ENCODE measurements at places on chromosomes 11 and 22. TPM values are rescaled to one million over a fixed set of nuclear protein-coding genes. Genes with fewer than 3 reads are reported as not detected.
A peak's percentile ranks its signal among the peaks of the same experiment; 100 is the strongest.

DNA sequence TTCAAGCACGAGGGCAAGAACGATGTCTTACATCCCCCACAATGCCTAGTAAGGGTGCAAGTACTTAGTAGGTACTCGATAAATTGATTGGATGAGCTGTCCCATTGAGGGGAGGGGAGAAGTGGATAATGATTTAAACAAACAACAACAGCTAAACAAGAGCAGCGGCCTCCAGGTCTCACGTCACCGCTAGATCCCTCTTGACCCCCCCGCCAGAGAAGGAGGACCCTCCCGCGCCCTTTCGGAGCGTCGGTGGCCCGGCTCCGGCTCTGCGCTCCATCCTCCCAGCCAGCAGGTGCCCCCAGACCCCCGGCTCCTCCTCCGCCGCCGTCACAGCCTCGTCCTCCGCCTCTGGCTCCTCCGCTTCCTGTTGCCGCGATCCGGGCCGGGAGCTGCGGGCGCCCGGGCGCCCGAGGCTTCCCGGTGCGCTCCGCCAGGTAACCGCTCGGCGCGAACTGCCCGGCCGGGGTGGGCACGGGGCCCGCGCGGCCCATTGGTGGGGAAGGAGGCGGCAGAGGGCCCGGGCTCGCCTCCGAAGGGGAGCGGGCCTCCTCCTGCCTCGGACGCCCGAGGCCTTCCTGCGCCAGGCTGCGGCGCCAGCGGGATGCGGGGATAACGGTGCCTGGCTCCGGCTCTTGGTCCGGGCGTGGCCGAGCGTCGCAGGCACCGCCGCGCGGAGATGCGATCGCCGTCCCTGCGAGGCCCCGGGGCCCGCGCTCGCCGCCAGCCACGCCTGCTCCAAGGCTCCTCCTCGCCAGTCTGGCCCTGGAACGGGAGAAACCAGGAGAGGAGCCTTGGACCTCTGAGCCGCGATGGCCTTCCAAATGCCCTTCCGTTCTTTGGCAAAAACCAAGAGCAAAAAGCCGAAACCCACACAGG, at the start of gene TLCD5:
Gene TLCD5, plus strand, starts transcription at position 368 of the 879 bp plus-strand sequence. CDS start 2,143 bp downstream, outside the sequence.
- peak; percentile 81 for DNase-seq

DNA sequence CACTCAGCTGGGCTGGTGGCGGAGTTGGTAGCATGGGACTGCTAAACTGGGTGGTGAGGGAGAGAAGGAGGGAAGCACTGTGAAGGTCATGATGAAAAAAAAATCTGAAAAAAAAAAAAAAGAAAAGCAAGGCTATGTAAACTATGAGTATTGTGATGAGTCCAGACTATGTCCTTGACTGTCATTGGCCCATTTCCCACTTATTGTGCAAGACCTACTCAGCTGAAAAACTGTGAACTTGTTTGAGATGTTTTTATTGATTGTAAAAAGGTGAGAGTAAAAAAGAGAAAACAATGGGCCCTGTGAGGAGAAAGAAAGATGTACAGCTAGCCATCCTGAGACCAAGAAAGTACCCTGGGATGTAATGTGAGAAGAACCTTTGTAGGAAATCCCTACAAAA, 798.4 kb upstream of the TENM4 start:
- no peak for DNase-seq

DNA sequence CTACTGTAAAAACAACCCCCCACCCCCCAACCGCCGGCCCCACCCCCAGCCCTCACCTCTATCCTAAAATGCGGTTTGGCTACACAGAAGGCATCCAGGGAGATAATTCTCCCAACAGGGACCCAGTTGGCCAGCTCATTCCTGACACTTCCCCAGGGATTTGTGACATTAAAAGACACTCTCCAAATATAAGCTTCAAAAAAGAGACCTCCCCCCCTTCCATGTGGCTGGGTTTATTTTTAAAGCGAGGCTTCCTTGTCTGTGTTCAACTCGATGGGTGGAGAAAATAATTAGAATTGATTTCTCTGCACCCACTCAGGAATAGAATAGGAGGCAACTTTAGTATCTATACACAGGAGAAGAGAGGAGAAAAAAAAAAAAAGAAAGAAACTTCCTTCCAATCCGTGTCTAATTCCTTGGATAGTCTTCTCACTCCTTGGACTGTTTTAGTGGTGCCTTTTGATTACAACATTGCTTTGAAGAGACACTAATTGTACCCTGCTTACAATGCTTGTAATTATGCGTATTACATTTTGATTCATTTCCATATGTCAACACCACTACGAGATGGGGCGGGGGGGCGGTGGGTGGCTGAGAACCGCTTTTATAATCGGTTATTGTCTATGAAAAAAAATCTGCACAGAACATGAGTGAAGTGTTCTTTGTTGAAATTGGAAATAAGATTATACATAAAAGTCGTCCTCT, 500.4 kb downstream of the MIAT start:
- DNase-seq, result no peak

DNA sequence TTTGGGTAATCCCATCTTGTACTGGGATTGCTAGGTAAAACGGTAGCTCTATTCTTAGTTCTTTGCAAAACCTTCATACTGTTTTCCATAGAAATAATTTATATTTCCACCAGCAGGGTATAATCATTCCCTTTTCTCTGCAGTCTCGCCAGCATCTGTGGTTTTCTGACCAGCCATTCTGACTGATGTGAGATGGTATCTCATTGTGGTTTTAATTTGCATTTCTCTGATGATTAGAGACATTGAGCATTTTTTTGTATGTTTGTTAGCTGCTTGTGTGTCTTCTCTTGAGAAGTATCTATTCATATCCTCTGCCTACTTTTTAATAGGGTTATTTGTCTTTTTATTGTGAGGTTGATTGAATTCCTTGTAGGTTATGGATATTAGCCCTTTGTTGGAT, 220.9 kb downstream of the PGR start:
- DNase-seq, result no peak

- no peak for DNase-seq
These were observed 49.9 kb upstream of the GDPD4 start for GRCh38 chr11:77351281-77351886.

DNA sequence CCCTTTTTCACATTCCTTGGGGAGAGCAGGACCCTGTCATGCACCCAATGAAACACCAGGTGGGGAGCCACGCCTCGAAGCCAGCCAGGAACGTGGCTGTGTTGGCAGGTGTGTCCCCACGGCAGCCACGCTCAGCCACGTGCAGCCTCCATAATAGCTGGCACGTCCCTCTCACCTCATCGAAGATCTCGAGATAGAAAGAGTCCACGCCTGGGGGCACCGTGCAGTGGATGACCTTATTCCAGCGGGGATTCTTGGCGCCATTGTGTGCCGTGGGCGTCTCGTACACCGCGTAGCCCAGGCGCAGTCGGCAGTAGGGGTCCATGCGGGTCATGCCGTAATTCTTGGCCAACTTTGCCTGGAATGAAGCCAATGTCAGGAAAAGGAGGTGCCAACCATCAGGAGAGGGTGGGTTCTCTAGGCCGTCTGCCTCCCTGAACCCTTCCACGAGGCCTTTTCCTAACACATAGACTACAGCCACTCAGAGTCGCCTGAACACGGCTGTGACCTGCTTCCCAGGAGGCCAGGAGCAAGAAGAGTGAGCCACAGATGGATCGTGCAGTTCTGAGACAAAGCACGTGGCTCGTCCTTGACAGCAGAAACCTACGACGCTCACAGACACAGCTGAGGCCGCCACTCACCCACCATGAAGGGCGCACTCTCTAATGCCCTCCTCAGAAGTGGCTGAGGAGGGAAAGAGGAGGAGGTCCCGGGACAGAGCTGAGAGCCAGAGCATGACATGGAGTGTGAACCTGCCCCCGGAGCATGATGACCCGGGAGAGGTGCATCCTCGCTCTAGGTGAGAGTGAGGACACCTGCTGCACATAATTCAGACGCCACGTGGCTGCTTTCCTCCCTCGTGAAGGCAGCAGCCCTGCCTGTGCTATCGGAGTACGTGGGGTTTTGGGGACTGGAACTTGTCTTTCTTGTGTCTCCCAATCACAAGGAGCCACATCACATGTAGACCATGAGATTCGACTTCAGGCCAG, 19.1 kb downstream of the TOLLIP start:
- no peak for DNase-seq

GRCh38 chr11:102577723-102578122, 47.2 kb upstream of the MMP7 start:
- no peak for DNase-seq

GRCh38 chr11:132077416-132077815, 707.0 kb downstream of the NTM start:
- DNase-seq, result no peak

GRCh38 chr11:104672897-104673296, 225.4 kb downstream of the CASP12 start:
- no peak for DNase-seq

- DNase-seq, result no peak
These were observed 265.8 kb upstream of the POU2AF2 start for GRCh38 chr11:110979696-110980095.

DNA sequence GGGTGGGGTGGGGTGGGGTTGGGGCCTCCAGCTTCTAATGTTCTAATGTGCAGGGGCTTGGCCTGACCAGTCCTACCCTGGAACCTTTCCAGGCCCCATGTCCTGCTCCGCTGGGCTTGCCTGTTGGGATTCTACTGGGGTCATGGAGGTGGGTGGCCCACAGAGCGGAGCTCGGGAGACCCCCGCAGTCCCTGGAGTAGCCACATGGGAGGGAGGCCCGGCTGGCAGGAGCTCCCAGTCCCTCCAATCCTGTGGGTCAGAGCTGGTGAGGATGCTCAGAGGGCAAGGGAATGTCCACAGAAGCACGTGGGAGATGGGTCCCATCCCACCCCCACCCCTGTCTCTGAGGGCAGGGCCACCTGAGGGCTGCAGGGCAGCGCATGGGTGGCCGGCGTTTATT, 2.9 kb downstream of the SEPTIN5 start:
- no peak for DNase-seq

GRCh38 chr22:46908641-46909107, 146.2 kb downstream of the TBC1D22A start:
- DNase-seq, result no peak

DNA sequence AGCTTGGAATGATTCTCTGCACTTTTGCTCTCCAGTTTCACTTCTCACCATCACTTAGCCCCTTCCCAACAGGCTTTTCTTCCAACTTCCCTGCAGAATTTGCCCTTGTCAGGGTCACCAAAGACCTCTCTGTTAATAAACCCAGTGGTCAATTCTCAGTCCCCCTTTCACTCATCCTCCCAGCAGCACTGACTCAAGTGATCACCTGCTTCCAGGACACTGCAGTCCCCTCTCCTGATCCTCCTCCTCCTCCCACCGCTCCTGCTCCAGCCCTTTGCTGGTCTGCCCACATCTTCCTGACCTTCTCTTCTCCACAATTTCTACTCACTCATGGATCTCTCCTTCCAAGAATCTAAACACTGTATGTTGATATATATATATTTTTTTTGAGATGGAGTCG, 57.9 kb downstream of the SHISAL1 start:
- no peak for DNase-seq

GRCh38 chr11:118708296-118708695, 28.8 kb upstream of the TREH start:
- no peak for DNase-seq

- DNase-seq, result no peak
These were observed 20.3 kb downstream of the ARFGAP2 start for GRCh38 chr11:47156333-47156732.

DNA sequence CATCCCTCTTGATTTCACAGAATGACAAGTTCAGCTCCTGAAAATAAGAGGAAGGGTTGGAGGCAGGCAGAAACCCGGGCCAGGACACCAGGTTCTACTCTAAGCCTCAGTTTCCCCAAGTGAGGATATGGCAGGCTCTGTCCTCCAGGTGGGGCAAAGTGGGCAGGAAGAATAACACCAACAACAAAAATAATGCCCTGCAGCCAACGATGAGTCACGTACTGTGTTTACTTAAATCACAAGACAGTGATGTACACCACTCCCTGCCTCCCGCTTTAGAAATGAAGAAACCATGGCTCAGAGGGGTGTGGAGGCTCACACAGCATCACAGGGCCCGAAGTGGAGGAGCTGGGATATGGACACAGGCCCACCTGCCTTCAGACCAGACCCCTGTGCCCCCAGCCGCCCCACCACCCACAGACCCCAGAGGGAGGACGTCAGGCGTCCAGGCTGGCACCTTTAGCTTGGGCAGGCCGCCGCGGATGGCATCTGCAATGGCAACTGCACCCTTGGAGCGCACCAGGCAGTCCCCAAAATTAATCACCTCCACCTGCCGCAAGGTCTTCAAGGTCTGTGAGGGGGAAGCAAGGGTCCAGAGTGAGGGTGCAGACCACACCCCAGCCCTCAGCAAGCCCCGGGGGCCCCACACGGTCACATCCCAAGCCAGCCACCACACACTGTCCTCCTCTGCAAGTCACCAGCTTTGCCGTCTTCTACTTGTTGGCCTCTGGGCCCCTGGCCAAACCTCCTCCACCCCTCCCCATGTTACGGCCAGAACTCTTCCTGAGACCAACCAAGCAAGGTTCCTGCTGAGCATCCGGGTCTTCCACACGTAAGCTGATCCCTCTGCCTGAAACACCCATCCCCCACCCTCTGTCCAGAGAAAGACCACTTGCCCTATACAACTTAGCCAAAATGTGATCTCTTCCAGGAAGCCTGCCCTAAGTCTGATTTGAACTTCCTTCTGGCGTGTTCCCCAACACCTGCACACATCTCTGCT, 15.8 kb upstream of the CHADL start:
- peak; percentile 85 for DNase-seq

- no peak for DNase-seq
These were observed 14.0 kb downstream of the NOX4 start for GRCh38 chr11:89477175-89477574.

GRCh38 chr11:64341851-64342791, 2.1 kb downstream of the CCDC88B start:
- peak; percentile 90 for DNase-seq

Gene OR2AG2
- not detected for total RNA-seq

Gene BACE1-AS
- 3.1 TPM for total RNA-seq

Gene KCNJ1
- 0.34 TPM for total RNA-seq

Gene MOGAT2
- not detected for total RNA-seq

Gene ADM2
- total RNA-seq, result 0.60 TPM

Gene ASCL3
- not detected for total RNA-seq

Gene MS4A15
- total RNA-seq, result not detected

Gene TENM4
- total RNA-seq, result 2.9 TPM

Gene SLC22A8
- not detected for total RNA-seq

Gene VWCE
- total RNA-seq, result 8.8 TPM

Gene VSTM5
- total RNA-seq, result not detected

Gene SYT8
- not detected for total RNA-seq

Gene FADS3
- total RNA-seq, result 242 TPM

Gene DNAJC24
- 8.2 TPM for total RNA-seq
